ENCODE measurements at places on chromosomes 1 and 21.

- DNase-seq = peak; percentile 32
- H3K27ac ChIP-seq = peak overlapping the region; percentile 92
- no peaks in the 10 kb centered on the region for H3K36me3 ChIP-seq
- H3K4me1 ChIP-seq = peaks cover 57% of the 10 kb centered on the region
- peak overlapping the region; percentile 93 for H3K4me3 ChIP-seq
Measured at GRCh38 chr1:154325583-154326545, 539 bp downstream of the ATP8B2 start.

DNA sequence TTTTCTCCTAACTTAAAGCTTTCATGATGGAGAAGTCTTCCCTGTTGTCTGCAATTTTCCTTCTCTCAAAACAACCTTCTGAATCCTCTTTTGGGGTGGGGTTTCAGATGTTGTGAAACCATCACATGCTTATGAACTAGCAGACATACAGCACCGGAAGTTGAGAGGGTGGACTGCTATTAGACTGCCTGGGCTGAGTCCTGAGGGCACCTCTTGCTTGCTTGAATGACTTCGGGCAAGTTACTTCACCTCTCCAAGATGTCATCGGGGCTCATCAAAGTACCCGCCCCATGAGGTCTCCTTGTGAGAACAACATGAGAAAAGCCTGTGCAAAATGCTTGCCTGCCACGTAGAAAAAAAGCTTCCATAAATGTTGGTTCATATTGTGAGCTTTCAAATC is 89.6 kb downstream of the CCDC185 start:
- no peak for DNase-seq
- no peaks in the 10 kb centered on the region for H3K36me3 ChIP-seq
- H3K4me3 ChIP-seq = no peak overlapping the region
- H3K27me3 ChIP-seq = peaks cover 20% of the 10 kb centered on the region
- no peak overlapping the region for H3K27ac ChIP-seq
- peaks cover 11% of the 10 kb centered on the region for H3K4me1 ChIP-seq

GRCh38 chr1:116711263-116711840 is 42.9 kb upstream of the CD2 start:
- H3K27me3 ChIP-seq = peaks cover 14% of the 10 kb centered on the region
- H3K36me3 ChIP-seq = no peaks in the 10 kb centered on the region
- peaks cover 7% of the 10 kb centered on the region for H3K4me1 ChIP-seq
- H3K27ac ChIP-seq = no peak overlapping the region
- DNase-seq = no peak
- H3K4me3 ChIP-seq = no peak overlapping the region

DNA sequence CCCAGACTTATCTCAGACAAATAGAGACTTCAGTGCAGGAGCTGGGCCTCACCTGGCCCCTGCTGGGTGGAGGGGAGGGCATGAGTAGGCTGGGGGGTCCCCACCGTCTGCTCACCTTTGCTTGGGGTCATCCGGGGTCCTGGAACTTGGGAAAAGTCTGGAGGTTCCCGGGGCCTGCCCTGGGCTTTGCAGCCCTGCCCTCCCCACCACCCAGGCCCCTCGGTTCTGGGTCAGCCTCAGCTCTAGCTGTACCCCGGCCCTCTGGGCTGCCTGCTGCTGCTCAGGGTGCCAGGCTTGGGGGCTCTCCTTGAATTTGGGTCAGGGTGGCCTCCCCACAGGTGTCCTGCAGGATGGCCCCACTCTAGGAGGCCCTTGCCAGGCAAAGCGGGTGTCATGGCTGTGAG is 2.4 kb upstream of the TMEM52 start:
- no peaks in the 10 kb centered on the region for H3K27me3 ChIP-seq
- no peaks in the 10 kb centered on the region for H3K4me1 ChIP-seq
- H3K4me3 ChIP-seq = no peak overlapping the region
- H3K27ac ChIP-seq = no peak overlapping the region

GRCh38 chr1:86138746-86139145 is 17.8 kb downstream of the COL24A1 start:
- H3K36me3 ChIP-seq = no peaks in the 10 kb centered on the region
- no peak overlapping the region for H3K4me3 ChIP-seq
- H3K27ac ChIP-seq = no peak overlapping the region
- H3K27me3 ChIP-seq = peaks cover 17% of the 10 kb centered on the region
- no peaks in the 10 kb centered on the region for H3K4me1 ChIP-seq
- no peak for DNase-seq

DNA sequence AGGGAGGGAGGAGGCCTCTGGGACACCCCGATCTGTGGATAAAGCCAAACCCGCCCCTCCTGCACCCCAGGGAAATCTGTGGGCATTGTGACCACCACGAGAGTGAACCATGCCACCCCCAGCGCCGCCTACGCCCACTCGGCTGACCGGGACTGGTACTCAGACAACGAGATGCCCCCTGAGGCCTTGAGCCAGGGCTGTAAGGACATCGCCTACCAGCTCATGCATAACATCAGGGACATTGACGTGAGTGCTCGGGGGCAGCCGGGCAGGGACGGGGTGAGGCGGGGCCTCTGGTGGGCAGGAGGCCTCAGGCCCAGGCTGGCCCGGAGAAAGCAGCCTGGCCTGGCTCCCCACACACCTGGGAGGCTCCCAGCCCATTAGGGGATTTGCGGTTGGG is 54.7 kb downstream of the ALPL start:
- H3K4me1 ChIP-seq = no peaks in the 10 kb centered on the region
- no peaks in the 10 kb centered on the region for H3K36me3 ChIP-seq
- no peak overlapping the region for H3K4me3 ChIP-seq

Data from naive thymus-derived CD8-positive, alpha-beta T cell (primary cell).